ENCODE measurements at places on chromosomes 16 and 17.

GRCh38 chr16:77894162-77894561 is 105.8 kb downstream of the VAT1L start:
- no peak for DNase-seq

GRCh38 chr17:41932816-41933389 is 2.5 kb downstream of the ODAD4 start:
- no peak for DNase-seq

DNA sequence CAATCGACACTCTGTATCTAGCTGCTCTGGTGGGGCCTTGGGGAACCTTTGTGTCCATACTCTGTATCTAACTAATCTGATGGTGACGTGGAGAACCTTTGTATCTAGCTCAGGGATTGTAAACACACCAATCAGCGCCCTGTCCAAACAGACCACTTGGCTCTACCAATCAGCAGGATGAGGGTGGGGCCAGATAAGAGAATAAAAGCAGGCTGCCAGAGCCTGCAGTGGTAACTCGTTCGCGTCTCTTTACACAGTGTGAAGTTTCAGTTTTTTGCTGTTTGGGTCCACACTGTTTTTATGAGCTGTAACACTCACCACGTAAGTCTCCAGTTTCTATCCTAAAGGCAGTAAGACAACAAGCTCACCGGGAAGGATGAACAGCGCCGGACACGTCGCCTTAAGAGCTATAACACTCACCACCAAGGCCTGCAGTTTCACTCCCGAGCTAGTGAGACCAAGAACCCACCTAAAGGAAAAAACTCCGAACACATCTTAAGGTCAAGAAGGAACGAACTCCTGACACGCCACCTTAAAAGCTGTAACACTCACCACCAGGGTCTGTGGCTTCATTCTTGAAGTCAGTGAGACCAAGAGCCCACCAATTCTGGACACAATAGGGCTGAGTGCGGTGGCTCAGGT is 64.6 kb downstream of the KPNA2 start:
- no peak for DNase-seq

DNA sequence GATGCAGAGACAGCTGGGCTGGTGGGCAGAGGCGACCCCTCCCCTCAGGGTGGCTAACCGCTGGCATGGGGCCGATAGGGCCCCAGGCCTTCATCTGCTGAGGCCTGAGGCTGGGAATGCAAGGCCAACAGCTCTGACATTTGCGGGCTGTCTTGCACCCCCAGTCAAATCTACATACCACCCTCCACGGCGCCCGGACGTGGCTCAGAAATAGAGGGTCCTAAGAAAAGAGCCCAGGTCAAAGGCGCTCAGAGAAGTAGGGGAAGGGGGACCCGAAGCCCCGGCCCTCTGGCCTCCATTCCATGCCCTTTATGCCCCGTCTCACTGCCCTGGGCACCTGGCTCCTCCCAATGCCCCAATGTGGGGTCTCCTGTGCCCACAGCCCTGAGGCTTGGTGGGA is 142.3 kb downstream of the C16orf78 start:
- DNase-seq = no peak

GRCh38 chr17:73335591-73336407 is 24.0 kb upstream of the CDC42EP4 start:
- no peak for DNase-seq

Measured in femur (tissue), 1 donor.